ENCODE measurements at places on chromosomes 6 and 20.

- no peak overlapping the region for H3K27ac ChIP-seq
- no peak overlapping the region for H3K4me3 ChIP-seq
- no peaks in the 10 kb centered on the region for H3K27me3 ChIP-seq
- H3K36me3 ChIP-seq = no peaks in the 10 kb centered on the region
- DNase-seq = no peak
Measured at GRCh38 chr6:32604434-32604877, 14.8 kb upstream of the HLA-DRB1 start.

GRCh38 chr6:98579941-98580340 is 254.4 kb upstream of the POU3F2 start:
- H3K27ac ChIP-seq = no peak overlapping the region
- no peak for DNase-seq
- H3K4me3 ChIP-seq = no peak overlapping the region
- H3K36me3 ChIP-seq = no peaks in the 10 kb centered on the region
- H3K27me3 ChIP-seq = no peaks in the 10 kb centered on the region

DNA sequence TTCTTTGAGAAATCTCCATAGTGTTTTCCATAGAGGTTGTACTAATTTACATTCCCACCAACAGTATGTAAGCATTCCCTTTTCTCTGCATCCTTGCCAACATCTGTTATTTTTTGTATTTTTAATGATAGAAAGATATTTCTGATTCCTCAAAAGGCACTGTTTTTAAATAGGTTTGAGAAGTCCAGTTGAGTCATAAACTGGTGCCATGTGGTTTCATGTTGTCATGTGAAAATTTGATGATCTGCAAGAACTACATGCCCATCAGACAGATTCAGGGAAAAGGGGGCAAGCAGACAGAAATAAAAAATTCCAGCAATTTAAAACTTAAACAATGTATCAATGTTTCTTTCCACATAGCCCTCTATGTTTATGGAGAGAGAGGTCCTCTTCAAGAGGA is 227.5 kb downstream of the KCNQ5 start:
- H3K27ac ChIP-seq = no peak overlapping the region
- no peak overlapping the region for H3K4me3 ChIP-seq
- no peaks in the 10 kb centered on the region for H3K36me3 ChIP-seq
- no peaks in the 10 kb centered on the region for H3K4me1 ChIP-seq
- H3K27me3 ChIP-seq = no peaks in the 10 kb centered on the region

DNA sequence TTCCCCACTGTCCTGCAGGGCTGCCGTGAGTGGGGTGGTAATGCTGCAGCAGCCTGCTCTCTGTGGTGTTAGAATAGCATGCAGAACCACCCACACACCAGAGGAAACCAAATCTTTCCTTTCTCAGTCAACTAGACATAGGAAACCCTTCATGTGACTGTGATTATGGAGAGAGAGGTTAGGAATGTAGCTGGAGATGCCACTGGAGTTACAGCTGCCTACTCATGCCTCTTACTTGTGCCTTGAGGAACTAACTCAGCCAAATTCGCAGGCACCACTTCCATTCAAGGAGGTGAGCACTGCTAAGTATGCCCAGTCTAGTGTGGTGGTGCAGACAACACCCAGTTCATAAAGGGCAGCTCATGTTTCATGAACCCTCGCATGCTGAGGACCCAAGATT is 27.4 kb downstream of the MUC22 start:
- H3K36me3 ChIP-seq = no peaks in the 10 kb centered on the region
- H3K27ac ChIP-seq = no peak overlapping the region
- no peak for DNase-seq
- H3K27me3 ChIP-seq = no peaks in the 10 kb centered on the region
- H3K4me3 ChIP-seq = no peak overlapping the region

DNA sequence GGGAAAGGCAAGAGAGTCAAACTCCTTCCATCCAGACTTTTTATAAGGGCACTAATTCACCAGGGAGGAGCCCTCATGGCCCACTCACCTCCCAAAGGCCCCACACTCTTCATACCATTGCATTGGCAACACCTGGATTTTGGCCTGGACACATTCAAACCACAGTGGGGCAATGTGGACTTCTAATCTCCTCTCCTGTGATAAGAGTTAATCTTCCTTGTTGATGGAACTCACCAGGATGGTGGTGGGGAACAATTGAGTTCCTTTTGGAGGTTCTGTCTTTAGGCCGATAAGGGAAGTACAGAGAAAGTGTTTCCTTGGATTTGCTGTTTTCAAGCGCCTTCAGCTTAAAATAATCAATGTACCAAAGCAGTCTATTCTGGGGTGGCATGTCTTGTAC is 268.7 kb downstream of the CD83 start:
- no peak overlapping the region for H3K4me3 ChIP-seq
- H3K4me1 ChIP-seq = no peaks in the 10 kb centered on the region
- H3K27me3 ChIP-seq = no peaks in the 10 kb centered on the region
- DNase-seq = no peak

DNA sequence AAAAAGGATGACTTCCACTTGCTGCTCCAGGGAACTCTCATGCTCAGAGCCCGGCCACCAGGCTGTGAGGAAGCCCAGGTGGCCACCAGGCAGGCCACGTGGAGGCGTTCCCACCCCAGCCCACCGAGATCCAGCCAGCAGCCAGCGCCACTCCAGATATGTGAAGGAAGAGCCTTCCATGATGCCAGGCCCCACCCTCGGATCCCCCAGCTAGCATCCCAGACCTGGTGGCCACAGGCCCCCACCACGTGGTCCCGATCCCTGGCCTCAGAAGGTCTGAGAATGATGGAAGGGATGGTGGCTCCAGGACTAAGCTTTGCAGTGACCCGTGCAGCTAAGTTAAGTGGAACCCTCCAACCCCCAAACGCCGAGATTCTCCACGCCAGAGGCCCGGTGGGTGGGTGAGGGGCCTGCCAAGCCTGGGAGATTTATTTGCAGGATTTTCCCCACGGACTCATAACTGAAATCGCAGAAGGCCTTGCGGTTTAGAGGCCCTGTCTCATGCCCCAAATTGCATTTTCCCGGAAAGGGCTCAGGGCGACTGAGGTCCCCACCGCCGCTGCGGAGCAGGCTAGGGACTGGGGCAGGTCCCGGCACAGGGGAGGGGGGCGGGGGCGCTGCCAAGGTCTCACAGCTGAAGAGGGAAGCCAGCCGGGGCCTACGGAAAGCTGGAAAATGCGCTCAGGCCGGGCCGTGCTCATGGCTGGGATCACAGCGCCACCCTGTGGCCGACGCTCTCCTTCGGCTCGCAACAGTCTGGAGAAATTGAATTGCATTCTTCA is 31.1 kb upstream of the CST7 start:
- H3K4me3 ChIP-seq = no peak overlapping the region
- H3K27ac ChIP-seq = no peak overlapping the region
- H3K27me3 ChIP-seq = no peaks in the 10 kb centered on the region
- DNase-seq = no peak
- H3K36me3 ChIP-seq = no peaks in the 10 kb centered on the region
- H3K4me1 ChIP-seq = peaks cover 4% of the 10 kb centered on the region

- DNase-seq = no peak
- no peaks in the 10 kb centered on the region for H3K4me1 ChIP-seq
Measured at GRCh38 chr6:111338843-111339242, 144.2 kb downstream of the REV3L start.

DNA sequence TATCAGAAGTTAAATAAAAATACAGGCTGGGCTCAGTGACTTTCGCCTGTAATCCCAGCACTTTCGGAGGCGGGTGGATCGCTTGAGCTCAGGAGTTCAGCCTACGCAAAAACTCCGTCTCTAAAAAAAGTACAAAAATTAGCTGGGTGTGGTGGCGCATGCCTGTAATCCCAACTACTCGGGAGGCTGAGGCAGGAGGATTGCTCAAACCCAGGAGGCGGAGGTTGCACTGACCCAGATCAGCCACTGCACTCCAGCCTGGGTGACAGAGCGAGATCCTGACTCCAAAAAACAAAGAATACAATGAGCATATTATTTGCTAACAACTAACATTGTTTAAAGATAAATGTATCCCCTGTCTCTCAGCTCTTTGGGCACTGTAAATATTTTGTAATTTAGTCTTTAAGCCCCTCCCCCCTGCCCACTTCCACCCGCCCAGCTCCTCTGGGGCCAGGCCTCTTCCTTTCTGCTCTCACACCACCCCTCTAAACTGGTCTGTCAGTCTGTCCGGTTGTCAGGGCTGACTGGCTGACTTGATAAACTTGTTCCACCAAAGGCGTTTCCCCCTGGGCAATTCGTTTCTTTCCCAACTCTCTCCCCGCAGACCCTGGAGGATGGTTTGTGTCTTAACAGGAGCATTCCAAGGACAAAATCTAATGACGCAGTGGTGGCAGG is 62.4 kb upstream of the QKI start:
- DNase-seq = no peak
- H3K4me3 ChIP-seq = no peak overlapping the region
- H3K27ac ChIP-seq = peak overlapping the region; percentile 6
- no peaks in the 10 kb centered on the region for H3K27me3 ChIP-seq
- H3K4me1 ChIP-seq = peaks cover 10% of the 10 kb centered on the region
- no peaks in the 10 kb centered on the region for H3K36me3 ChIP-seq

DNA sequence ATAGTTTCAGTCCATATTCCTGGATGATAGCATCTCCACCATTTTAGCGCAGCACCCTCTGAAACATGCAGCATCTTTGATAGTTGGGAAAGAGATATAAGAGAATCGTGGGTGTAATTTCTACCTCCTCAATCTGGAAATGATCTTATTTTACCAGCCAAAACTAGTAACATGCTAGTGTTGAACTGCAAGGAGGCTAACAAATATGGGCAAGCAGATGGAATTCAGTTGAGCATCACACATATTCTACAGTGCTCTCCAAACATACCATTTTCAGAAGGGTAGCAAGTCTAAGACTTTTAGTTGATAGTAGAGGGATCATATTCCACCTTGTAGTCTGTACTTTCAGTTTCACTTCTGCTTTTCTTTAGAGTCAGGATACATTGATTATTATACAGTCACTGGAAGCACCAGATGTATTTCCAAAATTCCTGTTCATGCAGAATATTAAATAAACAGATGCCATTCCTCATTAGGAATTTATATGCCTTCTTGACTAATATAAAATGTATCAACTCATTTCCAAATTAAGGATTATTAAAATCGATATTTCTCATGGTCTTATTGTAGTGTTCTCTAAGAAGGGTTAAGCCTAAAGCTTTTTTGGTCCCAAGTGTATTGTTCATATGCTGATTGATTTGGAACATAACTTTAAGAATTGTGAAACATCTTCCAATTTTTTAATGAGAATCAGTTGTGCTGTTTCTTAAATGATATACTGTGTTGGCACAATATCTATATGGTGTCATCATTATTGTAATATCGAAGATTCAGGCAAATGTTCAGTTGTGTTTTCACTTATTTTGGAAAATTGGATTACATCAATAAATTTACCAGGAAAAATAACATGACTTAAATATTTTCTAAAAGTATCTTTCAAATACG is 362.0 kb downstream of the CENPW start:
- H3K36me3 ChIP-seq = no peaks in the 10 kb centered on the region
- H3K4me1 ChIP-seq = no peaks in the 10 kb centered on the region
- no peak overlapping the region for H3K4me3 ChIP-seq
- DNase-seq = no peak
